Kidney (tissue), 22 donors: ENCODE measurements at places on chromosomes 5 and 9. TPM values are rescaled to one million over a fixed set of nuclear protein-coding genes. Genes with fewer than 3 reads are reported as not detected.
A peak's percentile ranks its signal among the peaks of the same experiment; 100 is the strongest.

DNA sequence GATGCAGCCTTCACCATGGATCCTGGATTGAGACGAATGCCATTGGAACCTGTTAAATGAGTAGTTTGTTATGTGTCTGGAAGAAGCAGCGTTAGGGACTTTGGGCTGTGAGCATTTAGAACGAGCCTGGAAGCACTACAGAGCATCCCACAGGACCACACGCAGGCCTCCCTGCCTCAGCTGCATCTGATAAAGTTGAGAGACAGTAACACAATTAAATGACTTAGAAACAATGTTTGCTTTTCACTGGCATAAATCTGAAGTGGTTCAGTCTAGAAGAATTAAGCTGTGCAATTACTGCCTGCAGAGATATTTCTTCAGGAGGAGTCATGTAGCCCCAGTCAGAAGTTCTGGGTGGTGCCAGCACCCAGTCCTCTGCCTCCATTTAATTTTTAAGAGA lies 9.8 kb upstream of the TLX3 start:
- no peaks in the 10 kb centered on the region for H3K4me1 ChIP-seq
- no peak overlapping the region for H3K4me3 ChIP-seq
- no peak overlapping the region for H3K27ac ChIP-seq
- H3K27me3 ChIP-seq, result no peaks in the 10 kb centered on the region

DNA sequence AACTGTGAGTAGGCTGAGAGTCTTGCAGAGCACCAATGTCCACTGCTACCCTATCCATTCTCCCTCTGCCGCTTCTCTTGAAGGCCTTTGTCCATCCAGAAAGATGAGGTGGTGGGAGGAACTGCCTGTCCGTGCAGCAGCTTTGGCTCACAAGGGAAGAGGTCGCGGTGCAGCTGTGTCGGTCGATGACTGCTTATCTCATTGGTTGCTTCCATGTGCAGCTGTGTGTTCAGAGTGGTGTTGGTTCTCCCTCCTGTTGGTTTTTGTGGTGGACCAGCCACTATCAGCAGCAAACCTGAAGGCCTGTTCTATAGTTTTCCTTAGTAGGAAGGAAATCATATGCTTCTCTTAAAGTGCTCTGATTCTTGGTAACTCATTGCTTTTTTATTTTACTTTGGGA lies 40.7 kb downstream of the SPTAN1 start:
- H3K4me1 ChIP-seq, result no peaks in the 10 kb centered on the region
- no peak overlapping the region for H3K27ac ChIP-seq
- peaks cover 12% of the 10 kb centered on the region for H3K36me3 ChIP-seq
- no peak for DNase-seq
- H3K27me3 ChIP-seq, result no peaks in the 10 kb centered on the region
- no peak overlapping the region for H3K4me3 ChIP-seq

GRCh38 chr9:134231330-134231745 lies 67.0 kb upstream of the RNU6ATAC start:
- H3K27ac ChIP-seq, result peak overlapping the region; percentile 67
- no peak for DNase-seq
- no peak overlapping the region for H3K4me3 ChIP-seq
- no peaks in the 10 kb centered on the region for H3K36me3 ChIP-seq

DNA sequence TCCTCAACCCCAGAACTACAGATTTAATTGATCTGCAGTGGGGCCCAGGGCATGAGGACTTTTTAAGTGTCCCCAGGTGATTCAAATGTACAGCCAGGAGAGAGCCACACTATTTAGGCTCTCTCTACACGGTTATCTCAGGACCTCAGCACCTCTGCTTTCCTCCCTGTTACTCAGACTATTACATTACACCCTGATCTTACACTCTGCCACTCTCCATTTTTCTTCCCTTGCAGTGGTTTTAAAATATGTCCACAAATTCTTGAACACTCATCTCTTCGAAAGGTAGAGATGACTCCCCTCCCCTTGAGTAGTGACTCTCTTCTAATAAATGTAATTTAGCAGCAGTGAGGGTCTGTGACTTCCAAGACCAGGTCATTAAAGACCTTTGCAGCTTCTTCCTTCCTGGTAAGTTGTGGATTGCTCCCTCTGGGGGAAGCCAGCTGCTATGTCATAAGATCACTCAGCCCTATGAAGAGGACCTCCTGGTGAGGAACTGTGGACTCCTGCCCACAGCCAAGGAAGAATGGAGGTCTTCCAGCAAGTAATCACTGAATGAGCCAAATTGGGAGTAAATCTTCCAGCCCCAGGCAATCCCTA lies 87.5 kb upstream of the SSBP2 start:
- no peaks in the 10 kb centered on the region for H3K4me1 ChIP-seq
- H3K4me3 ChIP-seq, result no peak overlapping the region
- H3K27ac ChIP-seq, result no peak overlapping the region
- no peak for DNase-seq
- no peaks in the 10 kb centered on the region for H3K27me3 ChIP-seq

DNA sequence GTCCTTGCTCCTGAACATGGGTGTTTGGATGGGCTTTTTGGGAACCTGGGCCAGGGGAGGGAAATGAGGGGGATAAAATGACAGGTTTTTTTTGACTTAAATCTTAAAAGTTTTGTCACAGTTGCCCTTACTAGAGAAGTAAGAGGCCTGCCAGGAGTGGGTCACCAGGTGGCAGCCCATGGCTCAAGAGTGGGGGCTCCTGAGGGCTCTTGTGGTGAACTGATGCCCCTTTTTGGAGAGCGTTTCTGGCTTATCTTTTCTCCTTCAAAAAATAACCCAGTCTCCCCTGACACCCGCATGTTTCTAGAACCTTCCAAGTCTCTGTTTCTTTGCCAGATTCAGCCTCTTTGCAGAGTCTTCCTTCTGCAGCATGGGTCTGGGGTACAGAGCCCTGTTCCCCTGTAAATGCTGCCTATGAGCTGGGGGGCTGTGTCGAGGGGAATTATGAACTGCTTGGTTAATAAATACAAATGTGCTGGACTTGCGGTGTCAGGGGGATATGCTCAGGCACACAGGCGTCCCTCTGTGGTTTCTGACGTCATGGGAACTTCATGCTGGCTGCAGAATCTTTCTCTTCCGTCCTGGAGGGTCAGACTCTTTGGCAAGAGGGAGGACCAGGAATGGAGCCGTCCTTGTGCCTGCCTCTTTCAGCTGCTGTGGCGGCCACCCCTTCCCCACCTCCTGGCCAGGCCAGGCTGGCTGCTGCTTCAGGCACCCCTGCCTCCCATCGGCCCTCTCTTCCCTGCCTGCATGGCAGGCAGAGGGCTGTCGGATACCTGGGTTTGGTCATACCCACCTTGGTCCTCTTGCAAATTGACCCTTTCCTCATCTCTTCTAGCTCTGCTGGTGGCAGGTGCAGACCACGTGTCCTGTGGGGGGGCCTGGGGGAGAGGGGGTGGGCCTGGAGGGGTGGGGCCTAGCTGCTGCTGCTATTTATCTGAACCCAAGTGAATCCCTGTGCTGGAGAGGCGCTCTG lies 30.1 kb downstream of the PTPA start:
- no peaks in the 10 kb centered on the region for H3K27me3 ChIP-seq
- no peaks in the 10 kb centered on the region for H3K36me3 ChIP-seq
- peak; percentile 53 for DNase-seq

Gene TAF1L
- not detected for total RNA-seq

Gene TAS2R1
- total RNA-seq, result not detected

Gene DAPK1
- 166 TPM for total RNA-seq
